ENCODE measurements at places on chromosomes 13 and 19.
A peak's percentile ranks its signal among the peaks of the same experiment; 100 is the strongest.

DNA sequence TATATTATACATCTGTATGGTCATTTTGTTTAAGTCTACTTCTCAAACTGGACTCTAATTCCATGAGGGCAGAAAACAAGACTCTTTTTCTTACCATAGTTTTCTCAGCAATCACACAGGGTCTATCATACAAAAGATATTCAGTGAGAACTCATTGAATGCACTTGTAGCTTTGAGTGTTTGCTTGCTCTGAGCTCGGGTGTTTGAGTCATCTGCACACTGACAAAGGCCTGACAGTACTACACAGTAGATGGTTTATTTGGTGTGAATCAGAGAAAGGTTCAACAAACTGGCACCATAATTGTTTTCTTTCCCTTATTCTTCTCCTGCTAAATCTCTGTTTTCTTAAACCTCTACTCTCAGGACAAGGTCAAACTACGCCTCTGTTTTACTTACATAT is 586.4 kb downstream of the LMO7 start:
- no peak for DNase-seq

- no peak for DNase-seq
Measured at GRCh38 chr13:28541966-28542365, 47.0 kb upstream of the FLT1 start.

- DNase-seq = no peak
Measured at GRCh38 chr13:105569816-105570215, 965.6 kb downstream of the EFNB2 start.

DNA sequence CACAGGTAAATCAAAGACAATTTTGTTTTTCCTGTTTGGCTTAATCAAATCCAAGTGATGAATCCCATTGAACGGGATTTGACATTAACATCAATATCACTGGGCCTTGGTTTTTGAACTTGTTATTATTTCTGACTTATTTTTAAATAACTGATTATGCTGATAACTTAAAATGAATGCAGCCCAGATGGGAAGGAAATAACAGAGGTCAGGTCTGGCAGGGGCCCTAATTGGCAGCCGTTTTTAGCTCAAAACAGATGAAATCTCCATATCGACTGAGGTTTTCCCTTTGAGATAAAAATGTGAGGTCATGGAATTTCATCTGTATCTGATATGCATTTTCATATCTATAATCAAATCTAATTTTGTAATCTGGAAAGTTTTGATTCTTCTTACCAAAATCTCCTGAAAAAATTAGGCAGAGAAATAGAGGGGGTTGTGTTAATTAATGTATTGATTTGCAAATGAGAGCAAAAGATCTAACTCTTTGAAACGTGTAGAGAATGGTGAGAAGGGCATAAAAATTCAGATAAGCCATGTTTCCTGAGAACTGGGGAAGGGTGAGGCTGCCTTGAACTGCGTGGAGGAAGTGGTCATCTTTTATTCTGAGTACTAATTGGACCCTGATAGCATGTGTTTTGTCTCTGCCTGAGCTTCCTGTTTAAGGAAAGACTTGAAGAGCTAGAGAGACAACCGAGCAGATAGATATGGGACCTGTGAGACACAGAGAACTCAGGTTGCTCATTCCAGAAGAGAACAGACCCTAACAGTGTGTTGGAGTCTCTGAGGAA is 98.2 kb upstream of the C1QTNF9B start:
- no peak for DNase-seq

DNA sequence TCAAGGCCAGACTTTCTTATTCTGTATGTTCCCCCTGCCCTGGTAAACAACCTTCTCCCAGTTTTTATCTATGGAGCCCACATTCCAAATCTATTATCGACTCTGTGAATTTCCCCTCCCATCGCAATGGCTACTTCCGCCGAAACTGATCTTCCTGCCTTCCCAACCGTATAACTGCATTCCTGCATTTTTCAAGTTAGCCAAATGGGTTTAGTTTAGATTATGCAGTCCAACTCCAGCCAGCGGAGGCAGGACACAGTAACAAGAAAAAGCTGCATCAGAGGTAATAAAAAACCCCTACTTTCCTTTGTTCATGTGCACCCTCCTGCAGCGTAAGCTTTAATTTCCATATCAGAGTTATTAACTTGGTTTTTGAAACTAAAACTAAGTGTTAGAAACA is 112.2 kb upstream of the ZNF91 start:
- DNase-seq = no peak

- peak; percentile 19 for DNase-seq
Measured at GRCh38 chr19:4759388-4760284, 31.9 kb upstream of the FEM1A start.

- no peak for DNase-seq
Measured at GRCh38 chr13:73985783-73986182, 148.4 kb downstream of the KLF12 start.

DNA sequence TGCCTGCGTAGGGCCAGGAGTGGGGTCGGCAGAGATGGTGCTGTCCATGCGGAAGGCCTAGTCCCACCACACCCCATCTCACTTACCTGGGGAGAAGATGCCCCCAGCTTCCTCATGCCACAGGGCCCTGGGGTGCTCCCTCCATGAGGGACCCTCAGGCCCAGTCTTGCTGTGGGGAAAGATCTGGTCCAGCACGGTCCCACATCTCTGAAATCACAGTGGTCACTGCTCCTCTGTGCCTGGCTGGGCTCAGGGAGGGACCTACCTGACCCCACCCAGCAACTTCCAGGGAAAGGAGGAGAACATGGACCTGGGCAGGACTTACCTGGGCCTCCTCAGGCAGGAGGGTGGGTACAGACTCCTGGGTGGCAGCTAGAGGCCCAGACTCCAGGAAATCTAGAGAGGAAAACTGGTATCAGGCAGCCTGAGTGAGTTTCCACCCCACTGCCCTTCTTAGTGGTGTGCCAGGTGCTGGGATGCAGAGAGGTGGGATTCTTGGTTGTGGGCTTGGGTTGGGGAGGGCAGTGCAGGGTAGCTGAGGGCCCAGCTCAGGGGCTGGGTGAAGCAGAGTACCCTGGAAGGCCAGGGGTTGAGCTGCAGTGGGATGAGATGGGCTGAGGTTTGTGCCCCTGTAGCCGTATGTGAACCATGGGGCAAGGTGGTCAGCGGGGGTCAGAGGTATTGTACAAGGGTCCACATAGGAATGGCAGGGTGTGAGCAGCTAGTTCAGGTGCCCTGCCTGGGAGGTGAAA is 3.8 kb downstream of the MZF1 start:
- DNase-seq = no peak

Measured in activated T-cell treated with anti-CD3 and anti-CD28 coated beads for 1 hour (primary cell).